Activated CD4-positive, alpha-beta T cell treated with anti-CD3 and anti-CD28 coated beads, Interleukin-2, amount 10 ng/mL, durations not matched to agents 24 days and 14 days (primary cell): ENCODE measurements at places on chromosomes 2 and 18. TPM values are rescaled to one million over a fixed set of nuclear protein-coding genes. Genes with fewer than 3 reads are reported as not detected.

The SERPINB13 gene
- total RNA-seq: not detected in 2 replicates

DNA sequence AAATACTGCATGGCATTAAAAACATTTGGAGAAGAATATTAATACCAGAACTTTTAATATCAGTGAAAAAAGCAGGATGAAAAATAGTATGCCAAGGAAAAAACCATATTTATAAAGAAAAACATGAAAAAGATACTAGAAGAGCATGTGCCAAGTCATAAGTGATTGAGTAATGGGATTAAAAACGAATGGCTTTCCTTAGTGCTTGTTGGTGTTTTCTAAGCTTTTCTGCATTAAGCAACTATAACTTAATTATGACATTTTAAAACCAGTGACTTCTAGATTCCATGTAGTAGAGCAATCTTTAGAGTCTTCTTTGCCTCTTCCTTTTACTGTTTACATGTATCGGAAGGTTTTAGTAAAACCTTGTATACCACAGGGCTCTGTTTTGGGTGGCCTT lies 6.6 kb downstream of the MAPRE3 start:
- no peak for DNase-seq

The IL37 gene
- not detected in 2 replicates for total RNA-seq

GRCh38 chr18:50509012-50509411 lies 50.9 kb upstream of the MAPK4 start:
- DNase-seq: no peak

GRCh38 chr2:46066116-46066515 lies 231.1 kb upstream of the EPAS1 start:
- no peak for DNase-seq

DNA sequence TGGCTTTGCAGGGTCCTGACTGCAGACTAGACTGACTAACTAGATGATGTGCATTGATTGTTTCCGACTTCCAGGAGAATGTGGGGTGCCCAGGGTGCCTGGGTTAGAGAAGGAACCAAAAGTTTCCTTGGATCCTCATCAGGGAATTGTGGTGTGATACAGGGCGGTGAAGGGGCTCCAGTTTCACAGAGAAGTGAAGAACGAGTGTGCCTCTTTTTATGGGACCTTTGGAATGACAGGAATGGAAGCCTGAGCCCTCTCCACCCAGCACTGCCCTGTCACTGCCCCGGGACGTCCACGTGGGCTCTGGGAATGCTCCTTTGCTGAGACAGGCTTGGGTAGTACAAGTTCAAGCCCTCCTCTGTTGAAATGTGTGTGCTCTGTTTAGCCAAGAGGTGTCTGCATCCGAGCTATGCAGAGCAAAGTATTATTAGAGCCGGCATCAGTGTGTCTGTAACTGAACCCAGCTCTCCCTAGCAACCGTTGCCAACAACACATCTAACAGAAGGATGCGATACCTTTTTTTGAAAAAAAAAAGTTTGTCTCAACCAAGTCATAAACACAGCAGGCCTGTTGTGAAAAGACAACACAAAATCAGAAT lies 183.6 kb downstream of the SMAD7 start:
- DNase-seq: no peak

- DNase-seq: no peak
Observed at GRCh38 chr2:23636426-23636825, 251.4 kb downstream of the KLHL29 start.
